ENCODE measurements at places on chromosomes 2 and 18. TPM values are rescaled to one million over a fixed set of nuclear protein-coding genes. Genes with fewer than 3 reads are reported as not detected.

DNA sequence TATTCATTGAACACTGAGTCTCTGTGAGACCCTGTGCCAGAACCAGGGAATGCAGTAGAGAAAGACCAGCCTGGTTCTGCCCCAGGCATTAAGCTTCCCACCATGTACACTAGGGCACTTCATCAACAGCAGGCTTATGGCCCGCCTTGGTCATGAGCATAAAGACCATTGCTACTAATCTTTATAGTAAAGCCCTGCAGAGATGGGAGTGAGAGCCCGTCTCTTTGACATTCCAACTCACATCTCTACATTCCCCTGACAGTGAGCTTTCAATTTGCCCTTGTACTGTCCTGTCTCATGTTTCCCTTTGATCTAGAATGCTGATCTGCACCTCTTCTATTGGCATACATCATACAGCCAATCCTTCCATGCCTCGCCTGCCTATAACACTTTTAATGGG lies 211.8 kb upstream of the ARL4C start:
- DNase-seq: no peak

DNA sequence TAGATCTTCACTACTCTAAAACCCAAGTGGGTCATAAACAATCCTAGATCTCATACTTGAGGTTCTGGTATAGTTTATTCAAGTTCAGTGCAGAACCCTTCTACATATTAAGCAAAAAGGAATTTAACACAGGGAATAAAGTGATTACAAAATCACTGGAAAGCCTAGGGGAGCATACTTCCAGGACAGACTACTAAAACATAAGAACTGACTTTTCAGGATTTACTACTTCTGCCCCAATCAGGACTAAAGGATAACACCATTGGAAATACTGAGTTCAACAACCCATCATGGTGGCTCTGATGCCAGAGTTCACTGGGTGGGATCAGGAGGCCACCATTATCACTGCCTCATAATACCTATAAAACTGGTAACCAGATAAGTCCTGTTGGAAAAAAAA lies 123.6 kb downstream of the DNAH7 start:
- no peak for DNase-seq

- no peak for DNase-seq
Measured at GRCh38 chr2:181546086-181546485, 88.9 kb downstream of the ITGA4 start.

GRCh38 chr2:114040826-114041225 lies 150.9 kb downstream of the ACTR3 start:
- no peak for DNase-seq

The DNAH6 gene
- under 0.01 TPM for total RNA-seq

DNA sequence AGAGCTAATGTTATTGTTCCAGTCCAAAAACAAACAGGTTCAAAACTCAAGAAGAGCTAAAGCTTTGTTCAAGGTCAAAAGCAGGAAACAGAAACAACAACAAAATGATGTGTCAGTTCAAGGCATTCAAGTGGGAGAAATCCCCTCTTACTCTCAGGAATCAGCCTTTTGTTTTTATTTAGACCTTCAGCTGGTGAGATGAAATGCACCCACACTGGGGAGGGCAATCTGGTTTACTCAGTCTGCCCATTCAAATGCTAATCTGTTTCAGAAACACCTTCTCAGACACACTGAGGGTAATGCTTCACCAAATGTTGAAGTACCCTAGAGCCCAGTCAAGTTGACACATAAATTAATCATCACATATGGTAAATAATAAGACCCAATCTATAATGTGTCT lies 150.6 kb downstream of the TMX3 start:
- DNase-seq: no peak

- peak; percentile 50 for DNase-seq
Measured at GRCh38 chr18:59783138-59783537, 85.9 kb upstream of the CCBE1 start.

The PSMG2 gene
- total RNA-seq: 76.9 TPM

DNA sequence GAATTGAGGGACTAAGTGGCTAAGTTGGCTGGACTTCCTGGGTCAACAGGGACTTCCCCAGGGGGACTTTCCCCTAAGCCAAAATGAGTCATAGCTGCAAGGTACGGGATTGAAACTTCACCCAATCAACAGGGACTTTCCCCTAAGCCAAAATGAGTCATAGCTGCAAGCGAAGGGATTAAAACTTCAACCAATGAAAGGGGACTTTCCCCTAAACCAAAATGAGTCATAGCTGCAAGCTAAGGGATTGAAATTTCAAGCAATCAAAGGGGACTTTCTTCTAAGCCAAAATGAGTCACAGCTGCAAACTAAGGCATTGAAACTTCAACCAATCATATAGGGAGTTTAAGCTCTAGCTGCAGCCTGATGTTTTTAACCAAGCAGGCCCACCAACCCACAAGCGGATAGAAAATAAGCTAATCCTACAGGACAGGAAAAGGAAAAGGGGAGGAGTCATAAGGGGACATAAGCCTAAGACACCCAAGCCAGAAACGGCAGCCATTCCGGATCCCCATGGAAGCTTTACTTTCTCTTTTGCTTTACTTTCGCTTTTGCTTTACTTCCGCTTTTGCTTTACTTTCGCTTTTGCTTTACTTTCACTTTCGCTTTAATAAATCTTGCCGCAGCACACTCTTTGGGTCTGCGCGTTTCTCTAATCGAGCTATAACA lies 1375.4 kb upstream of the CELF4 start:
- peak; percentile 16 for DNase-seq

GRCh38 chr18:22789600-22789999 lies 143.5 kb upstream of the RBBP8 start:
- no peak for DNase-seq

- peak; percentile 59 for DNase-seq
Measured at GRCh38 chr2:121689356-121689755, 40.1 kb upstream of the CLASP1 start.

- peak; percentile 51 for DNase-seq
Measured at GRCh38 chr18:76765649-76766048, 56.7 kb upstream of the ZNF236 start.

The GALR1 gene
- not detected for total RNA-seq

GRCh38 chr18:23883277-23883790 lies 131.2 kb upstream of the TTC39C start:
- DNase-seq: no peak

The ELMOD3 gene
- 9.6 TPM for total RNA-seq

DNA sequence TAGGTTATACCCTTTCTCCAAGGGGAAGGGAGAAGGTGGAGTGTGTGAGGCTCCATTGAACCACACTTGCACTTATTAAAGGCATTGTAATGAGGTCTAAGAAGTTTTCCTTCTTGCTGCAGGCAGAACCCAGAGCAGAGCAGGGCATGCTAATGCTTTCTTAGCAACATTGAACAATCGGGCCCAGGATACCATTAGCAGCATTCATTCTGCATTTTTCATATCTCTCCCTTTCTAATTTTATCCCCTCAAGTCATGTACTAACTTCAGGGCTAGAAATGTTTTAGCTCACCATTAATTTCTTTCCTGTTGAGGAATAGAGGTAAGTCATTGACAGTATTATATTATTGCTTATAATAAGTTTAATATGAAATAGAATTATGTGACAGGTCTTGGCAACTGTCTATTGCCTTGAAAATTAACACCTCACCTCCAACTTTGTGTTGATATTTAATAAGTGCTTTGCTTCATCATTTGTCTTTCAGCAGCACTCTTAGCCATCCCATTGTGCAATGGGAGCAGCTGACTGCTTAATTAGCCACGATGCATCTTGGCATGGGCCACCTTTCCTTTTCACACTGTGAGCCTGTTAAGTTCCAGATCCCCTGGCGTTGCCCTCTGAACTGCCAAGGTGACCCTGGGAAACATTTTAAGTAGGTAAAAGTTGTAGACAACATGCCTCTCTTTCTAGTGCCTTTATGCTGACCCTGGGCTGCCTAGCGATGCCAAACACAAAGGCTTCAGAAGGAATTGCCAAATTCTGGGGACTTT lies 300.8 kb upstream of the MEX3C start:
- no peak for DNase-seq

DNA sequence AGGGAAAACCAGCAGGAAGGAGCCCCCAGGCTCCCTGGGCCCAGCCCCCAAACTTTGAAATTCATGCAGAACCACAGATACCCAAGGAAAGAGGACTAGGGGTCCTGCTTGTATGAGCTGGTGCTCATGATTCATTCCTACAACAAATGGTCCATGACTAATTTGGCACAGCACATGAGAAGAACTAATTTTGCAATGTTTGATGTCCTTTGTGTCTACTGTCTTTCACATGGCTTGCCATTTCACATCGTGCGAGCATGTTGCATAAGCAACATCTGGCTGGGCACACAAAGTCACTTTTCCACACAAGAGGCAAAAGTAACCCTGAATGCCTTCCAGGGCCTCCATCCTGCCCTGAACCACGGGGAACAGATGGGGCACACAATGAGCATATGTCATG lies 149.6 kb upstream of the APCDD1 start:
- DNase-seq: no peak

- DNase-seq: no peak
Measured at GRCh38 chr18:67144329-67144728, 372.2 kb downstream of the DSEL start.
